ENCODE measurements at places on chromosomes 11 and 22. TPM values are rescaled to one million over a fixed set of nuclear protein-coding genes. Genes with fewer than 3 reads are reported as not detected.
A peak's percentile ranks its signal among the peaks of the same experiment; 100 is the strongest.

OR52N4 gene
- total RNA-seq, result not detected

LARGE1 gene
- 1.3 TPM for total RNA-seq

SPI1 gene
- not detected for total RNA-seq

TRIM66 gene
- 5.5 TPM for total RNA-seq

GRCh38 chr11:131810541-131810940, 440.1 kb downstream of the NTM start:
- H3K36me3 ChIP-seq, result no peaks in the 10 kb centered on the region
- no peaks in the 10 kb centered on the region for H3K4me1 ChIP-seq
- no peak overlapping the region for H3K4me3 ChIP-seq
- H3K27me3 ChIP-seq, result peaks cover 48% of the 10 kb centered on the region
- H3K27ac ChIP-seq, result no peak overlapping the region

DNA sequence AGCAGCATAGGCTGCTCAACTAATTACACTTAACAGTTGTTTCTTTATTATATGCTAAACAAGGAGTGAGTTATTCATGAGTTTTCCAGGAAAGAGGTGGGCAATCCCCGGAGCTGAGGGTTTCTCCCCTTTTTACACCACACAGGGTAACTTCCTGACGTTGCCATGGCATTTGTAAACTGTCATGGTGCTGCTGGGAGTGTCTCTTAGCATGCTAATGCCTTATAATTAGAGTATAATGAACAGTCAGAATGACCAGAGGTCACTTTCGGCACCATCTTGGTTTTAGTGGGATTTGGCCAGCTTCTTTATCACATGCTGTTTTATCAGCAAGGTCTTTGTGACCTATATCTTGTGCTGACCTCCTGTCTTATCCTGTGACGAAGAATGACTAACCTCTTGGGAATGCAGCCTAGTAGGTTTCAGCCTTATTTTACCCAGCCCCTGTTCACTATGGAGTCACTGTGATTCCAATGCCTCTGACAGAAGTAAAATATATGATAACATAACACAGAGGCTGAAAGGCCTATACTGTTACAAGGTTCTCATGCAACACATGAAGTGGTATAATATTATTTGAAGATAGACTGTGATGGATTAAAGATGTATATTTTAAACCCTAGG, 41.3 kb upstream of the RDX start:
- peaks cover 10% of the 10 kb centered on the region for H3K4me1 ChIP-seq
- H3K36me3 ChIP-seq, result no peaks in the 10 kb centered on the region
- H3K4me3 ChIP-seq, result no peak overlapping the region
- DNase-seq, result peak; percentile 87
- H3K27ac ChIP-seq, result no peak overlapping the region
- no peaks in the 10 kb centered on the region for H3K27me3 ChIP-seq

DNA sequence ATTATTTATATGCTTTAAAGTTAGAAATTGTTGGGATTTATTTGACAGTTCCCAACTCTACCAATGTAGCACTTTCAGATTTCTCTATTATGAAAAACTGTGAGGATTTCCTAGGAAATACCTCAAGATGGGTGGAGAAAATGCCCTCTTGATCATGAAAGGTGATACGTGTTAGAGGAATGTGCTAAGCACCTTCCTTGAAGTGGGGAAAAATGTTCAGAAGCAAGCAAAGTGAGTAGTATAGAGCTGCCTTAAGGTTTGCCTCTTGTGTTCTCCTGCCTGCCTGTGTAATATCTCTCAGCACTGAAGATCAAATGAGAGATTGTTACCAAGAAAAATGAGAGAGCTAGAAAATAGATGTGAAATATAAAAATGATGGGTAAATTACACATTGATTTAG, 58.2 kb downstream of the YAP1 start:
- peak; percentile 67 for DNase-seq
- H3K4me1 ChIP-seq, result peaks cover 51% of the 10 kb centered on the region
- no peaks in the 10 kb centered on the region for H3K27me3 ChIP-seq
- no peak overlapping the region for H3K4me3 ChIP-seq
- peaks cover 7% of the 10 kb centered on the region for H3K36me3 ChIP-seq

DNA sequence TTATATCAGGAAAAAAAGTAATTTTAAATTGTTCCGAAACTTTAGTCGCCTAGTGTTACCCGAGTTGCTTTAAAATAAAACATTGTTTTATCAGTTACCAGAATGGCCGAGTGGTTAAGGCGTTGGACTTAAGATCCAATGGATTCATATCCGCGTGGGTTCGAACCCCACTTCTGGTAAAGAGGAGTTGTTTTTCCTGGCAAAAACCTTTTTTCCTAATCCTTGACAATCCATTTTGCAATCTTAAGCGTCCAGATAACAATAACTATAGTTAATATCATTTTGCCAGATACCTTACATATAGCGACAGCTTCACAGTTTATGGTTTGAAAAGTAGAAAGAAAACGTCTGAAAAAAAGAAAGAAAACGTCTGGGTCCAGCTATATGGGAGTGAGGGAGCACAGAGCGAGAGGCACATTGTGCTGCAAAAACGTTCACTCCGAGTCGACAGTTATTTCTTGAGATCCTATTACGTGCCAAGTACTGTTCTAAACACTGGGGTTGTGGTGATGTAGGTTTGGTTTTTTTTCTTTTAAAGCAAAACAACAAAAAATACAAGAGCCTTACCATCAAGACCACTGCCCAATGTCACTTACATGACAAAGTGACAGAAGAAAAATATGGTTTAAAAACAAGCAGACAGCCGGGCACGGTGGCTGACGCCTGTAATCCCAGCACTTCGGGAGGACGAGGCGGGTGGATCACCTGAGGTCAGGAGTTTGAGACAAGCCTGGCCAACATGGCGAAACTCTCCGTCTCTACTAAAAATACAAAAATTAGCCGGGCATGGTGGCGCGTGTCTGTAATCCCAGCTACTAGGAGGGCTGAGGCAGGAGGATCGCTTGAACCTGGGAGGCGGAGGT, 40.6 kb downstream of the OR4D9 start:
- H3K27ac ChIP-seq, result no peak overlapping the region
- H3K4me3 ChIP-seq, result peak overlapping the region; percentile 73
- peaks cover 9% of the 10 kb centered on the region for H3K4me1 ChIP-seq
- peak; percentile 82 for DNase-seq
- no peaks in the 10 kb centered on the region for H3K27me3 ChIP-seq

- no peak overlapping the region for H3K27ac ChIP-seq
- H3K27me3 ChIP-seq, result no peaks in the 10 kb centered on the region
- H3K36me3 ChIP-seq, result no peaks in the 10 kb centered on the region
- H3K4me3 ChIP-seq, result no peak overlapping the region
- DNase-seq, result no peak
Observed at GRCh38 chr11:5591613-5592012, 4.8 kb upstream of the TRIM6 start.

DNA sequence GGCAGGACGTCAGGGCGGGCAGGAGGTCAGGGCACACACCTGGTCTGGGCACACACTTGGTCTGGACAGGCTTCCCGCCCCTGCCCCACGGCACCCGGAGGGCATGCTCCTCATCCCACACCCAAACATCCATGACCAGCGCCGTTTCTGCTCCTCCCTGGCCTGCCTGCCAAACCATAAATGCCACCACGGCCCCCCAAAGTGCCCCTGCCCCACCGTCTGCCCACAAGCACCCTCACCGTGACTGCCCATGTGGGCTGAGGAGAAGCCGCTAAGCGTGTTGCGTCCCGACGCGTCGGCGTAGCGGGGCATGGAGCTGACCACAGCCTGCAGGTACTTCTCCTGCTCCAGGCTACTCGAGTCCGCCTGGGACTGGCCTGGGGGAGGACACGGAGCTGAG, 15.8 kb downstream of the SBF1 start:
- H3K27me3 ChIP-seq, result no peaks in the 10 kb centered on the region
- no peak for DNase-seq
- no peaks in the 10 kb centered on the region for H3K4me1 ChIP-seq
- H3K27ac ChIP-seq, result no peak overlapping the region

Data from PC-3 (cell line).